ENCODE measurements at places on chromosomes 13 and 19.

DNA sequence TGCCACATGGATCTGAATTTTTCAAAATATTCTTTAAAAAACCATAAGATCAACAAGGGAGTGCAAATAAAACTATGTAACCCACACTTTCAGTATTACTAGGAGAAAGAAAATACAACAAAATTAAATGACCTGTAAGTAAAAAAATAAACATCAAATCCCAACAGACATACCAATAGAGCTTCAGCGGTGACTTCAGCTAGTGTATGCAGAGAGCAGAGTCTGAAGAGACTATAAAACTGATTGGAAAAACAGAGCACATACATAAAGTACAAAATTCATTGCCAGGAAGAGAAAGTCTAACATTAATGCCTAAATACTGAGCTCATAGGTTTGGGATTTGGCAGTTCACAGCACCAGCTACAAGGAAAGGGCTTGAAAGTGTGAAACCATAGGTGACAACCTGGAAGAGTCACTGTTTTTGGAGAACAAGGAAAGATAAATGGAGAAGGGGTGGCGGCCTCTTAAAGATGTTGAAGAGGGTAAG, 291.1 kb downstream of the LMO7 start:
- DNase-seq, result no peak

- DNase-seq, result no peak
These were observed 18.9 kb downstream of the MYO1F start for GRCh38 chr19:8558325-8558724.

- DNase-seq, result no peak
These were observed 84.3 kb downstream of the FGF14 start for GRCh38 chr13:102317593-102317992.

DNA sequence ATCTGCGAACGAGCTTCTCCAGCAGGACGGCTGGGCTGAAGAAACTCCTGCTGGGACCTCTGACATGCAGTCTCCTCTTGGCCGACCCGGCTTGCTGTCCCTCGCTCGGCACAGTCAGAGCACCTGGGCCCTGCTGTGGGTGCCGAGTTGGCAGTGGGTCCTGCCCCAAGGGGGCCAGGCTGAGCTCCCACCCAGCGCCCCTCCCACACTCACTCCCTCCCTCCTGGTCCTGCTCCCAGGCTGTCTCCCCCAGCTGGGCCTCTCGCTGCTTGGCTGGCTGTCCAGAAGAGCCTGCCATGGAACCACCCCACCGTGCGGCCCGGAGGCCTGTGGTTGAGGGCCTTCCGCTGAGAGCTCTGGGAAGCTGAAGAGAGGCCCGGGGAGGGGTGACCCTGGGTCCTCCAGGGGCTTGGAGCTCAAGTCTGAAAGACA, 6.0 kb downstream of the AKT2 start:
- peak; percentile 64 for DNase-seq

- no peak for DNase-seq
These were observed 83.0 kb downstream of the USP12 start for GRCh38 chr13:27088619-27089018.

DNA sequence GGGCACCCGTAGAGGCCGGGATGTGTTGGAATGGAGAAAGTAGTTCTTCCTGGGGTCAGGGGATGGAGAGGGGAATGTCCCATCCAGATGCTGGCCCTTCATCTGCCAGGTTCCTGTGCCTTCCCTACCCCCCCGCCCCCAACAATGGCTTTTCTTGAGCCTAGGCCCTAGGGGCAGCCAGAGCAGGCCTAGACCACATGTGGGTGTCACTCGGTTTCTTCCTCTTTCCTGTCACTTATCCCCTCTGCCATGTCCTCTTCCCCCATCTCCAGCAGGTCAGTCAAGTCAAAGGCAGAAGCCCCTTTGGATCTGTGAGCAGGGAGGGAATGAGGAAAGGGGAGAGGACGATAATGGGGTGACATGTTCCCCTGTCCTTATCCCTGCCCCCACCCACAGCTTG, 36.4 kb downstream of the LYL1 start:
- no peak for DNase-seq

GRCh38 chr13:103006641-103007426, 59.4 kb downstream of the SLC10A2 start:
- DNase-seq, result peak; percentile 40

DNA sequence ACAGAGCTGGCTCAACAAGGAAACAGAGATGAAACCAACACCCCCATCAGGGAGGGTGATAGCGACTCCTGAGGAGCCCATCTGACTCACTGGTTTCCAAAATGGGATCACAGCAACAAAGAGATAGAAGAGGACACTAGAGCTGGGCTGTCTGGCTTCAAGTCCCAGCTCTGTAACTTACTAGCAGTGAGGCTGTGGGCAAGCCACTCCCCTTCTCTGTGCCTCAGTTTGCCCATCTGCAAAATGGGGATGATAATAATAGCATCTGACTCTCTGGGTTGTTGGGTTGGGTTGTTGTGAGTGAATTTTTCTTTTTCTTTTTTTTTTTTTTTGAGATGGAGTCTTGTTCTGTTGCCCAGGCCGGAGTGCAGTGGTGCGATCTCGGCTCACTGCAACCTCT, 14.3 kb downstream of the IGSF23 start:
- DNase-seq, result no peak

- DNase-seq, result peak; percentile 27
These were observed 25.7 kb upstream of the SERP2 start for GRCh38 chr13:44347949-44348348.

DNA sequence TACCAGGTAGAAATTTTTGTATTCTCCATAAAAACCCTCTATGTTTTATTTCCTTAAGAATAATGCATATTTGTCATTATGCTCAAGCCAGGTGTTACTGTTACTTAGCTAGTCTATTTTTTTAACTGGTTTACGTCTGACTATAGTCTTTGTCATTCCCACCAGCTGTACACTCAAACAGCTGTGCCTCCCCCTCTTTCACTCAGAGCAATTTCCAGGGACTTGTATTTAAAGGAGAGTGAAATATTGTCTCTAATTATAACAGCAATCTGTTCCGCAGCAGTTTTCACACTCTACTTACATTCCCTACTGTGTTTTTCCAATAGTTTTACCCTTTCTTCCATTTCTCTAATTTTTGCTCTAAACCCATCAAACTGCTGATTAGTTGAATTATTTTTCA, 813.6 kb upstream of the MIR17HG start:
- no peak for DNase-seq

DNA sequence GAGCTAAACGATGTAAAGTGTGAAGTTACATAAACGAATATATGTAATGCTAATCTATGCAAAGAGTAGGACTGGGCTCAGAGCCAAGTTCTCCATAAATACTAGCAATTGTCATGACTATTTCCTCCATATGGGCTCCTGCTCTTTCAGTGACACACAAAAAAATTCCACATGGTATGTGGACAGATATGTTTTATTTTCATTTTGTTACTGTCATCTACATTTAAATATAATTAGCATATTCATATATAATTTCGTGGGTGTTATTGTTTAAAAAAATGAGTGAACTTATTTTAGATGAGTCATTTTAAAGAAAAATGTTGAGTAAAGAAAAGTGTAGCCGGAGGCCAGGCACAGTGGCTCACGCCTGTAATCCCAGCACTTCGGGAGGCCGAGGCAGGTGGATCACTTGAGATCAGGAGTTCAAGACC, 5.0 kb upstream of the IGSF23 start:
- DNase-seq, result peak; percentile 83

GRCh38 chr13:110097013-110097412, 209.9 kb downstream of the COL4A1 start:
- DNase-seq, result no peak

GRCh38 chr13:98994896-98995295, 17.0 kb upstream of the DOCK9 start:
- no peak for DNase-seq

GRCh38 chr19:7113233-7113632, 43.7 kb downstream of the ZNF557 start:
- no peak for DNase-seq

GRCh38 chr13:42056583-42056982, 8.1 kb downstream of the DGKH start:
- DNase-seq, result no peak

DNA sequence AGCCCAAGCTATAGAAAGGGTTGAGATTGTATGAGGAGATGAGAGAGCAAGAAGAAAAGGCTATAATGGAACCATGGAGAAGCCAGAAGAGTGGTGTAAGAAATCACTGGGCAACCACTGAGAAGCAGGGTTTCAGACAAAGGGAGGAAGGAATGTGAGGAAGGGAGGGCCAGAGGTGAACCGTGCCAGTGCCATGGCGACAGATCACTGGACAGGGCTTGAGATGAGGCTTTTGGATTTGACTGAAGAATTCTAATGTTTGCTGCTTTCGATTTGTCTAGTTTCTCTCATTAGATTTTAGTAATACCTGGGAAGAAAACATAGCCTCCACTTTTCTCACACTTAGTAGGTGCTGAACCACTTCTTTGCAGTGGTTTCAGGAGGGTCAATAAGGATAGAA, 6.3 kb upstream of the GPR183 start:
- DNase-seq, result no peak

DNA sequence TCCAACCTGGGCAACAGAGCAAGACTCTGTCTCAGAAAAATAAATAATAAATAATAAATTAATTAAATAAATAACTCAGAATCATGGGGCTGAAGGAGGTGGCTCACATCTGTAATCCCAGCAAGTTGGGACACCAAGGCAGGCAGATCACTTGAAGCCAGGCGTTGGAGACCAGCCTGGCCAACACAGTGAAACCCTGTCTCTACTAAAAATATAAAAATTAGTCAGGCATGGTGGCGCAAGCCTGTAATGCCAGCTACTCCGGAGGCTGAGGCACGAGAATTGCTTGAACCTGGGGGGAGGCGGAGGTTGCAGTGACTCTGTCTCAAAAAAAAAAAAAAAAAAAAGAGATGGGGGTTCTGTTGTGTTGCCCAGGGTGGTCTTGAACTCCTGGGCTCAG, 7.2 kb downstream of the TMEM38A start:
- no peak for DNase-seq

- DNase-seq, result peak; percentile 41
These were observed 23.4 kb downstream of the CEBPG start for GRCh38 chr19:33396701-33397535.

- DNase-seq, result no peak
These were observed 702 bp downstream of the PTH2 start for GRCh38 chr19:49422407-49423070.

GRCh38 chr19:28656644-28657043, 556.3 kb downstream of the UQCRFS1 start:
- DNase-seq, result no peak

DNA sequence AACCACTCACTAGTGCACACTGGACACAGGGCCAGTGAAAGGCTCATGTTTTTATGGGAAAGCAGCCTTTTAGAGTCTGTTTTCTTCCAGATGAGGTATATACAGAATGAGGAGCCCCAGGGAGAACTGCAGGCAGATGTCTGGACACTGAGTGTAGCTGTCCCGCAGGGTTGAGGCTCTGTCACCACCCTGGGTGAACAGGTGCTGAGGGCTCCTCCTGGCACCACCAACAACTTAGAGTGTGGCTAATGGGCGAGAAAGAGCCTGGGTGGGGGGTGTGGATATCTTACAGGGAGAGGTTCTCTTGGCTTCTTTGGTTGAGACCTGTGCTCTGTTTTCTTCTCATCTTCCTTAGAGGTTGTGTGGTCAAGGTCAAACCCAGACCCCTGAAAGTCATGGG, 202.1 kb upstream of the GPR12 start:
- no peak for DNase-seq

DNA sequence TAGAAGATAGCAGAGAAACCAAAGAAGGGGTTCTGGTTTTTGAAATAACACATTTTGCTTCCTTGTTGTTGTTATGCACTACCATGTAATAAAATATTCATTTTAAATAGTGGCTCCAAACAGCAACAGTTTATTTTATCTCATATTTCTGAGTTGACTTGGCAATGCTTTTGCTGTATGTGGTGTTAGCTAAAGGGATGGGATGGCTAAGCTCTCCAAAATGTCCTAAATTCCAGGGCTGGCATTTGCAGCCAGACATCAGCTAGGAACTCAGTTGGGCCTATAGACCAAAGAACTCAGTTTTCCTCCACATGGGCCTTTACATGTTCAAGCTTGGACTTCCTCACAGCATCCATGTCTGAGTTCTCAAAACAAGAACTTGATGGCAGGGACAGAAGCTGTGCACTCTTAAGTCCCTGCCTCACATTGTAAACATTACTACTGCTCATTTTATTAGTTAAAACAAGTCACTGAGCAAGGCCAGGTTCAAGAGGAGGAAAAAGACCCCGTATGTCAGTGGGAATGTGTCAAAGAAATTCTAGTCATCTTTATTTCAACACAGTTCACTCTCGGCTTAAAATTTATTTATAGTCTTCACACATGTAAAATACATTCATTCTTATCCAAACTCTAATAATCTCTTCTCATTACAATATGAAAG, 819.3 kb upstream of the PCDH20 start:
- no peak for DNase-seq

- DNase-seq, result no peak
These were observed 14.0 kb downstream of the PLIN4 start for GRCh38 chr19:4504297-4504701.

- peak; percentile 11 for DNase-seq
These were observed 862.6 kb downstream of the DIAPH3 start for GRCh38 chr13:59301174-59301567.

DNA sequence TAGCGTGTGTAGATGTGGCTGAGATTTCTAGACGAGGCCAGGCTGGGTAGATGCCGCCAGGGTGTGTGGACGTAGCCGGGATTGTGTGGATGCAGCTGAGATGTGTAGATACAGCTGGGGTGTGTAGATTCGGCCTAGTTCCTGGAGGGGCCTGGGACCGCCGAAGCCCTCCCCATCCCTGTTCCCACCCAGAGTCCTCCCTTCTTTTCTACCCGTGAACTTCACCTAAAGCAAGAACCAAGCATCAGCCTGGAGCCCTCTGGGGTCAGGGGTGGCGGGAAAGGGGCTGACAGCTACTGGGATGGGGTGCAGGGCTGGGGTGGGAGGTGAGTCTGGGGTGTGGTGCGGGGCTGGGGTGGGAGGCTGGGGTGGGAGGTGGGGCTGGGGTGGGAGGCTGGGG, 768 bp downstream of the TMPRSS9 start:
- no peak for DNase-seq

- no peak for DNase-seq
These were observed 12.1 kb downstream of the FZR1 start for GRCh38 chr19:3518255-3518654.

GRCh38 chr19:4541114-4541805, 1.4 kb upstream of the LRG1 start:
- DNase-seq, result no peak

- DNase-seq, result no peak
These were observed 12.8 kb upstream of the UPF3A start for GRCh38 chr13:114268344-114269280.

DNA sequence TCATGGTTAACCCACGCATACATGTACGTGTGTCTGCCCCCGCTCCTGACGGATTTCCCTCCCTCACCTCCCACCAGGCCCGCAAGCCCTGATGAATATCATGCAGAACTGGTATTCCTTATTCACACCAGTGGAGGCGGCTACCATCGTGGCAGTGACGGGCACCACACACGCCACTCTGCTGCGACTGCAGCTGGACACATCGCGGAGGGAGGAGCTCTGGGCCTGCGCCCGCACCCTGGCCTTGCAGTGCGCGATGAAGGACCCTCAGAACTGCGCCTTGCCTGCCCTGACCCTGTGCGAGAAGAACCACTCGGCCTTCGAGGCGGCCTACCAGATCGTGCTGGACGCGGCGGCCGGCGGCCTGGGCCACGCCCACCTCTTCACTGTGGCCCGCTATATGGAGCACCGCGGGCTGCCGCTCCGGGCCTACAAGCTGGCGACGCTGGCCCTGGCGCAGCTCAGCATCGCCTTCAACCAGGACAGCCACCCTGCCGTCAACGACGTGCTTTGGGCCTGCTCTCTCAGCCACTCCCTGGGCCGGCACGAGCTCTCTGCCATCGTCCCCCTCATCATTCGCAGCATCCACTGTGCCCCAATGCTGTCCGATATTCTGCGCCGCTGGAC, 35.0 kb downstream of the ZSWIM4 start:
- DNase-seq, result no peak

GRCh38 chr19:4474514-4475022, 2.5 kb downstream of the HDGFL2 start:
- peak; percentile 77 for DNase-seq

Measured in fibroblast of upper back skin (primary cell).